MG63 (cell line): ENCODE measurements at places on chromosomes 1 and 21.

GRCh38 chr1:7592120-7592798, 178.8 kb upstream of the VAMP3 start:
- DNase-seq: no peak

- DNase-seq: peak; percentile 79
These were observed 351.1 kb downstream of the CAMTA1 start for GRCh38 chr1:7136166-7136953.

GRCh38 chr1:62084310-62084890, 110.2 kb upstream of the L1TD1 start:
- no peak for DNase-seq

DNA sequence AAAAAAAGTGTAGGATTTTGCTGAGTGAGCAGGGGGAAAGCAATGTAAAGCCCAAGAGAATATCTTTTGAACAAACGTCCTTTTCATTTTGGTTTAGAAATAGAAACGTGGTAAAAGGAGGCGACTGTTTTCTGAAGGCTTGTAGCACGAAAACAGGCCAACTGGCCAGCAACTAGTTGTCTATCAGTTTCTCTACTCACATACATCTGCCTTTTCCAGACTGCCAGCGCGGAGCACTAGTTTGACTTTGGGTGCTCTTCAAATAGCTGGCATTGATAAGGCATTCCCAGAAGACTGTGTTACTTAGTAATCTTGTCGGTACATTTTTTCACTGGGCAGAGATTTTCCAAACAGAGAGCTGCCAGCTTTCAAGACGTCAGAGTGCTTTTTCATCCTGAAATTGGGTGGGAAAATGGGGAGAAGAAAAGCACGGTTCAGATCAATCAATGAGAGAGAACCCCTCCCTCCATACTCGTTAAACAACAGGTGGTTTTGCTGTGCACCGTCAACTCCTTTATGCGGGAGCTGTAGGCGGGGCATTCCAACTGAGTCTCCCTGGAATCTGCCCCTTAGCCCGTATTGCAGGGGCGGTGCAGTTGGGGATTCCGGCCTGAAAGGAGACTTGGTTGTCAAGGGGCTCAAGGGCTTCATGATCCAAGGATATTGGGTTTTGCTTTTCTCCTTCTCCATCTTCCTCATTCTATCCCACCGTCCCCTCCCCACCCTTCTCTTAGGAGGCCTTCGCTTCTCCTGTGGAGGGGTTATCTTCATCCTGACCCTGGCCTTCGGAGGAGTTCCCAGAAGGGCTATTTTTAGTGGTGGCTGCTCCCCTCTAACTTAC, 884 bp upstream of the LRRC8C start:
- no peak for DNase-seq

DNA sequence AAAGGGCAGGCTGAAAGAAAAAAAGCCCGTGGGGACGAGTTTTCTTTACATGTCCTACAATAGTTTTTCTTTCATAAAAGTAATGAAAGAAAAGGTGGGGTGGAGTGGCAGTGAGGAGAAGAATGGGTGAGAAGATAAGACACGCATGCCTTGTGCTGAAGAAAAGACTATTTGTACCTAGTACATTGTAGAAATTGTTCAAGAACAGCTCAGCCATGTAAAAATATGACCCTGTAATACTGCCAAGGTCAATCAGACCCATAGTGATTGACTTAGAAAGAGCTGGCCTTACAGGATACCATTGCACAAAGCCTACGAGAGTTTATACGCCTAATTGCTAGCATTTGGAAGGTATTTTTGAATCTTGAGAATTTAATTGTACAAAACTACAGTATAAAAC, 126.0 kb upstream of the NRIP1 start:
- no peak for DNase-seq

GRCh38 chr1:41872074-41872473, 46.6 kb downstream of the HIVEP3 start:
- DNase-seq: no peak

DNA sequence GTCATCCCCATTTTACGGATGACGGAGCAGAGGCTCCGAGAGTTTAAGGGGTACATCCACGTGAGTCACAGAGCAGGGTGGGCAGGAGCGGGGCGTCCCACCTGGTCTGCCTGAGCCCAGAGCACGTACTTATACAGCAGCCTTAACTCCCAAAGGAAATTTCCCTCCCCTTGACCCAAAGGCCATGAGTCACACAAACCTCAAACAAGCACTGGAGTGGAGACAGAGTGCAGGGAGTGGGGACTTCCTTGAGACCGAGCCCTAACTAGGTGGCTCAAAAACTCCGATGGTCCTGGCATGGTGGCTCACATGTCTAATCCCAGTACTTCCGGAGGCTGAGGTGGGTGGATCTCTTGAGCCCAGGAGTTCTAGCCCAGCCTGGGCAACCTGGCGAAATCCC, 141.6 kb upstream of the KLHDC7A start:
- DNase-seq: no peak

- DNase-seq: peak; percentile 44
These were observed 22.7 kb downstream of the NCF2 start for GRCh38 chr1:183567584-183567983.

DNA sequence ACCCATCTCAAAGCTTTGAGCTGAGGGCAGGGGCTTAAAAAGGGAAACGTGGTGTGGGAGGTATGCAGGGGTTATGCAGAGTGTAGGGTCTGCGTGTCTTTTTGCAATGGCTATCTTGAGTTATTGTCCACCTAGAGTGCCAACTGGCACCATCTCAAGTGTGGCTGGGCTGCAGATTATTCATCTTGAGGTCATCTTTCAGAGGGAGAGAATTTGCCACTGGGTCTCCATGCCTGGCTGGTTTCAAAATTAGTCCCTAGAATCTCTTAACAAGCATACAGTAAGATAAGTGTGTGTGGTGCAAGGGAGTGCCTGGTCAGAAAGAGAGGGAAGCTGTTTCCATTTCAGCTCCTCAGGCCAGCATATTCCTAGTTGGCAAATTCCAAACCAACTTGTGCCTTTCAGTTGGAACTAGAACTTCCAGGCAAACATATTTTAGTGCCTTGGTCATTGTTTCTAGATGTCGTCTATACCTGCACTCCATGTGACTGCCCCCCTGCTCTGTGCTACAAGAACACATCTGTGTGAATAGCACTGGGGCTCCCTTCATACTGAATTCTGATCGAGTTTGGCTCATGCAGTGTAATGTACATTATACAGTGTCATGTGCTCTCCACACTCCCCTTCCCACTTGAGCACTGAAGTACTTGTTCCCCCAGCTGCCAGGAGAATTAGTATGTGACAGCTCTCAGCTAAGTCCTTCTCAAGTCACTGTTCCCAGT, 5.0 kb upstream of the OR2T8 start:
- DNase-seq: peak; percentile 86

- DNase-seq: no peak
These were observed 99.1 kb downstream of the MRPL37 start for GRCh38 chr1:54299037-54299436.
